Cortex of kidney (tissue), 1 donor: ENCODE measurements at places on chromosomes 5 and 9.

DNA sequence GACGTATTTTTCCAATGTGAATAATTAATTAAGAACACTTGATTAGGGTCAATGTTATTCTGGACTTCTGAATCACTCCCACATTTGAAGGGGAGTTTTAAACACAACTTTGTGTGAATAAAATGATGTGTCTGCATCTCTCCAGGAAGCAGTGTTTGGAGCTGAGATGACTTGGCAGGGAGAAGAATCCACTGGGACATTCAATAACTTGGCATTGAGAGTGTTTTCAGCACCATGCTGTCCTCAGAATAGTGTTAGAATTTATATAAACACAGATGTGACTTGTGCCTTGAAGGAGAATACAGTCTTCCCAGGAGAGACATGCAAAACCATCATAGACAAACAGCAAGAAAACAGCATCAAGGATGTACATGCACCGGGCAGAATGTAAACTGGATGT lies 32.7 kb upstream of the KCNMB1 start:
- no peak for DNase-seq

DNA sequence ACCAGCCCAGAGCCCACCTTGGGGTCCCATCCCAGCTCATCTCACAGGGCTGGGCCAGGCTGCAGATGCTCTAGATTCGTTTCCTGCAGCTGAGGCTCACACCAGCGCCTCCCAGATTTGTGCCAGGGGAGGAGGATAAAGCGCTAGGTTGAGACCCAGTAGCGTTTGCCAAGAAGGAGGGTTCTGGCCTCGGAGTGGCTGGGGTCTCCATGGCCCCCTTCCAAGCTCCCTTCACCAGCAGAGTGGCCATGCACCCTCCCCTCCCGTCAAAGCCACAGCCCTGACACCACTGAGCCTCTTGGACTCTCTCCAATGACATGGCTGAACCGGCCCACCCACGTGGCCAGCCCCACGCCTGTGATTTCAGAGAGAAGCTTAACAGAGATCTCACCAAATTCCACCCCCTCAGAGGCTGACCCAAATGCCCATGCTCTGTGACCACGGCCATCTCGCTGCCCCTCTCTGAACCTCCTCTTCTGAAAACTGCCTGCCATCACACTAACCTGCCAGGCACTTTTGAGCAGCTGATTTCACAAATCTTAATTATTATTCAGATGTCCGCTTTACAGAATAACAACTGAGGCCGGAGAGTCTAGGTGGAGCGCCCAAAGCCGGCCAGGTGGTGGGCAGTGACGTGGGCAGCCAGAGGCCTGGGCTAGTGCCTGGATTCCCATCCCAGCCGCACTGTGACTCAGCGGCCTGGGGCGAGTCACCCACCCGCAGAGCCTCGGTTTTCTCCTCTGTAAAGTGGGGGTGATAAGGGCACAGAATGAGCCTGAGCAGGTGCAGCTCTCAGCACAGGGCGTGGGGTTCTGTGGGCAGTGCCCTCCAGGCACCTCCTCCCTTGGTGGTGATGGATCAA lies 155.7 kb downstream of the C9orf50 start:
- no peak for DNase-seq

DNA sequence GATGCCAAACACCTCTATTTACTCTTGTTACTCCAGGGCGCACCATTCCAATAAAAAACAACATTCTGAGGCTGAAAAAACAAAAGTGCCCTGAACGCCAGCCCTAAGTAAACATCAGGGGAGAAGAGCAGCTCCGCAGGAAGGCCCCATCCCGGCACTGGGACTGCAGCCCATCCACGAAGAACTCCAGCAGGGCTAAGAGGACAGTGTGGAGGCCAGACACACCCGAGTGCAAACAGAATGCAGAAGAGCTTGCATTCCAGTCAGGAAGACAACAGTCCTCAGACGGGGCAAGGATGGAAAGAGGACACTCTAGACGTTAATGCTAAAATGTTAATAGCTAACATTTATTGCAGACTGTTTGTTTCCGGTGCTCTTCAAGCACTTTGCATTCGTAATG lies 33.0 kb downstream of the FAM240B start:
- no peak for DNase-seq

DNA sequence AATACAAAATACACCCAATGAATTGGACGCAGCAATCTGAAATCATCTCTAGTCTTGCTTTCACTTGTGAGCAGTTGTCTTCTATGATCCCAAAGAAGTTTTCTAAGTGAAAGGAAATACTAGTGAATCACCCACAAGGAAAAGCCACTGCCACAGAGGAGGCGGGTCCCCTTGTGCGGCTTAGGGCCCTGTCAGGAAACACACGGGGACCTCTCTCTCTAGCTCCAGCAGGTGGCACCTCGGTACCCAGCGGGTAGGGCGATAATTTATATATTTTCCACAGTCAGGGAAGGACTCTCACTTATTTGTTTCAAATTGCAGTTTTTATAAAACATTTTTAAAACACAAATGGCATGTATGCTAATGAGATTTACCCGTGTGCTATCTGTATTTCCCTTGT lies 417.1 kb downstream of the KDM4C start:
- no peak for DNase-seq

DNA sequence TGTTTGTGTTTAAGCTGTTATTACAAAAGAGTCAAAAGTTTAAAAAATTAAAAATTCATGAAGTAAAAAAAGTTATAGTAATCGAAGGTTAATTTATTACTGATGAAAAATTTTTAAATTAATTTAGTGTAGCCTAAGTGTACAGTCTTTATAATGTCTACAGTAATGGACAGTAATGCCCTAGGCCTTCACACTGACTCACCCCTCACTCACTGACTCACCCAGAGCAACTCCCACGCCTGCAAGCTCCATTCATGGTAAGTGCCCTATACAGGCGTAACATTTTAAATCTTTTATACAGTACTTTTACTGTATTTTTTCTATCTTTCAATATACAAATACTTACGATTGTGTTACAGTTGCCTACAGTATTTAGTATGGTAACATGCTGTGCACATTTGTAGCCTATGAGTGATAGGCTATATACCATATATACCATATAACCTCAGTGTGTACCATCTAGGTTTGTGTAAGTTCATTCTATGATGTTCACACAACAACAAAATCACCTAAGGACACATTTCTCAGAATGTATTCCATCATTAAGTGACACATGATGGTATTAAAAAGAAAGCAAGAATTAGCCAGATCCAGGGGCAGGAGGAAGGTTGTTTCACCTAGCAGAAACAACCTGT lies 40.1 kb downstream of the DCAF10 start:
- DNase-seq = no peak

DNA sequence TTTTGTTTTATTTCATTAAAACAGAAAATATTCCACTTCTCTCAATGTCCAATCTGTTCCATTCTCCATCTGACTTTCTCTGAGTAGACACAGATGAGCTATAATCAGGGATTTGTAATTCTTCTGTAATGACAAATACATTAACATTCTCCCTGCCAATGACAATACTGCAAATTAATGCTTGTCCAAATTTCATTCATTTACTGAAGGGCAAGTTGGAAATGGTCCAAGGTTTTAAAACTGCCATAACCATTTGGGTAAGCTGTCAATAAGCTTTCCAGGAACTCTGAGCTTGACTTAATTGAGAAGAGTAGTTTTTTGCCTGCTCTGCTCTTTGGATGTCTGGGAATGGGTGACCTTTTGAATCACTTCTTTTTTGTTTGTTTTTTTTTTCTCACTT lies 253.5 kb downstream of the DMRTA1 start:
- no peak for DNase-seq

- DNase-seq = no peak
Measured at GRCh38 chr9:130209422-130209821, 37.2 kb downstream of the NCS1 start.

GRCh38 chr5:42490831-42491230 lies 67.6 kb downstream of the GHR start:
- no peak for DNase-seq

DNA sequence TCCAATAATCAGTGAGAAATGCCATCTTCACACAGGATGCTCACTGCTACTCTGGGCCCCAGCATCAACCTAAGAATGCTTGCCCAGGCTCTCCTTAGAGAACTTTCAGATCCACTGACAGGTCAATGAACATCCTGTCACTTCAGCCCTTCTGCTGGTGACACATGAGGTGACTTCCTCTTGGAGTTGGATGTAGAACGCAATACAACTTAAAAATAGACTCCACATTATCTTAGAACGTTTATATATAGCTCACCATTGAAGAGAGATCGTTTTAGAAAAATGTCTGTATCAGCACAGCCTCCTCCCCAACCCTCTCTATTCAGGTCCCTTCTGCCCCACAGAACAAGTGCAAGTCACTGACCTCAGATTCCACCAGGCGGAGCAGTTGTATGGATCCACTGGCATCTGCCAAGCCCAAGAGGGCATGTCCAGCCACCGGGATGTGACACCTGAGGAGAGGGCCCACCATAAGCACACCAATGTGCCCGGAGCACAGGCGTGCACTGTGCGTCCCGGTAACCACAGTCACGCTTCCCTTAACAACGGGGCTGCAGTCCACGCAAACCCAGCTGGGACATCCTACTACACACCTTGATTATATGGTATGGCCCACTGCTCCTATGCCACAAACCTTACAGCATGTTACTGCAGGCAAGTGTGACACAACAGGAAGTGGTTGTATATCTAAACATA lies 2.9 kb downstream of the DPH7 start:
- no peak for DNase-seq

DNA sequence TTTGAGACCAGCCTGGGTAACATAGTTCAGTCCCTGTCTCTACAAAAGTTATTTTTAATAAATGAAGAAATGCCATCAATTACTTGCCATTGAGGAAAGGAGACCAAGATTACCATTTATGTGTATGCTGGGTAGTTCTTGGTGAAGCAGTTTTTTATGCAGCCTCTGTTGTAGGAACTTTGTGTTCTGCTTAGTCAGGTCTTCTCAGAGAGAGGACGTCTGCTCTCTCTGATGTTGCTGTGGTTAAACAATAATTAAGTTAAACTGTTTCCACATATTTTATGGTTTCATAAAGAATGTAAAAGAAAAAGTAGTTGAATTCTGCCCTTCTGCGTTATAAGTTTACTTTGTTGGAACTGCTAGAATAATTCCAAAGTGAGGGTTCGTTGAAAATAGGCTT lies 210.5 kb downstream of the KDM4C start:
- no peak for DNase-seq

DNA sequence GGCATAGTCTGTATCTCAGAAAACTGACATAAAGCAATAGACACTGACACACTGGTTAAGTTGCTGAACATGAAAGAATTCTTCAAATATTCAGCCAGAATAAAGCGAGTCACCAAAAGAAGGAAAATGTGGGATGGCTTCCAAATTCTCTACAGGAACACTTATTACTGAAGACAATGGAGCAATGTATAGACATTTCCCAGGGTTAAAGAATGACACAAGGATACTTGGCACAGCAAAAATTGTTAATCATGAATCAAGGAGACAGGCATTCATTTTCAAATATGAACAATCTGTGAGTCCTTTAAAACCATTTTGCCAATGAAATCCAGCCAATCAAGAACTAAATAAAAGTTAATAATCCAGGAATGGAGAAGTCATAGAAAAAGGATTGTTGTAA lies 92.5 kb downstream of the MTX3 start:
- DNase-seq = no peak

GRCh38 chr9:95055334-95055850 lies 262.1 kb downstream of the FANCC start:
- DNase-seq = no peak

GRCh38 chr5:111200828-111201227 lies 23.4 kb upstream of the CAMK4 start:
- no peak for DNase-seq

DNA sequence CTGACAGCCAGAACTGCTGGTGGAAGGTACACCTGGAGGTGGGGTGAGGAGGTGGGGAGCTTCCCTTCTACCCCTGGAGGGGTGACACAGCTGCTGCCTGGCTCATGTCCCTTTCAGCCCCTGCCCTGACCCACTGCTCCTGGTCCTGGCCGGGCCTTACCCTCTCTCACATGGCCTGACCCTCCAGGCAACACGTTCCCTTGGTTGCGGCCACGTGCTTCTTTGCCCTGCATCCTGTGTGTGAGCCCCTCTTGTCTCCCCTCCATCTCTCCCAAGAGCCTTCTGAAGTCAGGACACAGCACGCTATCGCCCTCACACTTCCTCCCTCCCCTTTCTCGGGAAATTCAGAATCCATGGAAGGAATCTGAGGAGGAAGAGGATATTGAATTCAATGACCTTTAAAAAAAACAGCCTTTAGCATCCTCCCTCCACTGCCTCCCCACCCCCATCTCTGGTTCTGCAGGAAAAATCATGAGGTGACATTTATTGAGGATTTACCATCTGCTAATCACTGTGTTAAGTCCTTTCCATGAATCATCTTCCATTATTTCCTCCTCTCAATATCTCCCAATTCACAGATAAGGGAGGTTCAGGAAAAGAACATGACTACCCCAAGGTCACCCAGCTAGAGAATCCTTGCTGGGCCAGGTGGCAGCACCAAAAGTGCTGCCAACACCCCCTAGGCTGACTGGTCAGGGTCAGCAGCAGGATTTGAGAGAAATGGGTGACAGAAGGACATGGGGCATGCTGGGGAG lies 8.3 kb downstream of the AQP3 start:
- no peak for DNase-seq

DNA sequence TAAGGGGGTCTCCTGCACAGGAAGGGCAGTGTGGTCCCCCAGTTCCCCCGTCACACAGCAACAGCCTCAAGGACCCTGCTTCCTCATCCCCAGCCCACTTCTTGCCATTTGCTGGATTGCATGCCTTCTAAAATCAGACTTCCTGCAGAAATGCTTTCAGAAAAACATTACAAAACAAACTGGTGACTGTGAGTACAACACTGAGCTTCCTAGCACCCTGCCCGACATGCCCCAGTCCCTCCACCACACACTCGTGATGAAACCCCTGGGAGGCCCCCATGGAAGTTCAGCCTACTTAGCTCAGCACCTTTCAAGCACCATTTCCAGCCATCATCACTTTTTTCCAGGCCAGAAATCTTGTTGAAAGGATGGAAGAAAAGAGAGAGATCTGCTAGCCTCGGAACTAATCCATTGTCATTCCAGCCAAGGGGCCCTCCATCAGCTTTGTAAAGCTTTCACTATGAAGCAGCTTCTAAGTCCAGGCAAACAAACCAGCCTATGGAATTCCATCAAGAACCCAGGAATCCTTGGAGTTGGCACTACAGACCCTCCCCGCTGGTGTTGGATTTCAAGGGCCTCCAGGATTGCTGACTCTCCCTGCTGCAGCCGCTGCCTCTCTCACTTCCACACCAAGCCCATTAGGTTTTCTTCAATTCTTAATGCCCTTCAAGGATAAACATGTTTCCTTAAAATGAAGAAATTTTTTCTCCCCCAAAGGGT lies 114.6 kb downstream of the C5orf15 start:
- no peak for DNase-seq

- DNase-seq = no peak
Measured at GRCh38 chr9:36021968-36022367, 14.7 kb upstream of the RECK start.

DNA sequence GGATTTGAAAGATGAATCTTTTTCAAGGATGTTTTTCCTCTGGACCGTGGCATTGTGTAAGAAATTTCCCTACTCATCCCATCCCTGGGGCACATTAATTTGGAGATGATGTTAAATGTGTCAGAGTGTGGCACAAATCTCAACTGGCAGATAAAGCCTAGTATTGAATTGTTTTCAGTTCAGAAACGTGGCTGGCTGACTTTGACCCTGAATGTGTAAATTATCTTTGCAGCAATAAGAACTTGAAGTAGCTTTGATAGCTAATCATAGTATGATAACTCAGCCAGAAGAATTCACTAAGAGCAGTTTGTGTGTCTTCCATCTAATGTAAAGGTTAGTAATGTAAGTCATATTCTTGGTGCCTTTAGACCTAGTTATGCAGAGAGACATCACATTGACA lies 238.4 kb upstream of the DMRT1 start:
- no peak for DNase-seq
